ENCODE measurements at places on chromosomes 3 and 15.

DNA sequence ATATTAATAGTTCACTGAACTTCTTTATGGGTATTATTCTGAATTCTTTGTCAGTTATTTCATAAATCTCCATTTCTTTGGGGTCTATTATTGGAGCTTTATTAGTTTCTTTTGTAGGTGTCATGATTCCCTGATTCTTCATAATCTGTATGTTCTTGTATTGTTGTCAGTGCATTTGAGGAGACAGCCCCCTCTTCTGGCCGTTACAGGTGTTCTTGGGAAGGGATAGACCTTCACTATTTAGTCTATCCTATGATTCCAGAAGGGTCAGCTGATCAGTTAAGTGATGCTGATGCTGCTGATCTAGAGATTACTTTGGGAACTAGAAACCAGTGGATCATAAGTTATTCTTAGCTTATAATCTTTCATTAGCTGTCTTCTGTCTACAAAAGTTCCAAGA is 34.9 kb downstream of the TMEM39A start:
- DNase-seq = no peak

DNA sequence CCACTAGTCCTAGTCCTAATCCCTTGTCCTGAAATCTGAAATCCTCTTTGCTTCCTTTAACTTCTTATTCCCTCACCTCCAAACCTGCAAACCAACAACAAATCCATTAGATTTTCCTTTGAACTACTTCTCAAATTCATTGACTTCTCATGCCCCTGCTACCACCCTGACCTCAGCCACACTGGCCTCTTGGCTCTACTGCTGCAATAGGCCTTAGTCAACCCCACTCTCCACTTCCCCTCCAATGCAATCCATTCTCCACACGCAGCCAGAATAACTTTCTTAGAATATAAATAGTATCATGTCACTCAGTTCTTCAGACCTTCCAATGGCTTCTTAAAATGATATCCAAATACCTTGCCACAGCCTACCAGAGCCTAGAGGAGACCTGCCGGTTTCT is 131.1 kb upstream of the GADL1 start:
- no peak for DNase-seq

DNA sequence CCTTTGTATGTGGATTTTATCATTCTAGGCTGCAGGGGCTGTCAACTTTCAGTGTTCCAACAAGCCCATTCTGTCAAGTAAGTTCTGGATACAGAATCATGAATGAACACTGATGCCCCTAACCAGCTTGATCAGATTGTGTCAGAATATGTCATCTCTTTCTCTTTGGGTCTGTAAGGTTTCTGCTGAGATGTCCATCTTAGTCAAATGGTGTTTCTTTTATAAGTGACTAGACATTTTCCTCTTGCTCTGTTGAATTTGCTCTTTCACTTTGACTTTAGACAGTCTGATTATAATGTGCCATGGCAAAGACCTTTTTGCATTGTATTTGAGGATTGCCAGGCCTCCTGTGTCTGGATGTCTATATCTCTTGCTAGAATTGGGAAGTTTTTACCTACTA is 660.9 kb upstream of the CBLB start:
- DNase-seq = no peak

DNA sequence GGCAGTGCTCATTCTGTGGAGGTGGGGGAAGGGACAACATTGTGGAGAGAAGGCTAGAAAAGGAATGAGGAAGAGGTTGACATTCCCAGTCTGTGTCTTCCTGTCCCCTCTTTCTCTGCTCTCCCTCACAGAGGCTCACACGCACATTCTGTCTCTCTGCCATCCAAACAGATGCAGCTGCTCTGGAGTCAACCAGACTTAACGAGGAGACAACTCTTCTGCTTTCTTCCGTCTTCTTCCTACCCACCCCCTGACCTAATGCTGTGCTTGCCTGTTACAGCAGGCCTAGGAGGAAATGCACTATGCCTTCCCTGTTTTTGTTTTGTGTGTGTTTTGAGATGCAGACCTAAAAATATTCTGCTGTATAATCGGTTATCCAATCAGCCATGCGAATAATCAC is 121.9 kb downstream of the CACNA1D start:
- no peak for DNase-seq

DNA sequence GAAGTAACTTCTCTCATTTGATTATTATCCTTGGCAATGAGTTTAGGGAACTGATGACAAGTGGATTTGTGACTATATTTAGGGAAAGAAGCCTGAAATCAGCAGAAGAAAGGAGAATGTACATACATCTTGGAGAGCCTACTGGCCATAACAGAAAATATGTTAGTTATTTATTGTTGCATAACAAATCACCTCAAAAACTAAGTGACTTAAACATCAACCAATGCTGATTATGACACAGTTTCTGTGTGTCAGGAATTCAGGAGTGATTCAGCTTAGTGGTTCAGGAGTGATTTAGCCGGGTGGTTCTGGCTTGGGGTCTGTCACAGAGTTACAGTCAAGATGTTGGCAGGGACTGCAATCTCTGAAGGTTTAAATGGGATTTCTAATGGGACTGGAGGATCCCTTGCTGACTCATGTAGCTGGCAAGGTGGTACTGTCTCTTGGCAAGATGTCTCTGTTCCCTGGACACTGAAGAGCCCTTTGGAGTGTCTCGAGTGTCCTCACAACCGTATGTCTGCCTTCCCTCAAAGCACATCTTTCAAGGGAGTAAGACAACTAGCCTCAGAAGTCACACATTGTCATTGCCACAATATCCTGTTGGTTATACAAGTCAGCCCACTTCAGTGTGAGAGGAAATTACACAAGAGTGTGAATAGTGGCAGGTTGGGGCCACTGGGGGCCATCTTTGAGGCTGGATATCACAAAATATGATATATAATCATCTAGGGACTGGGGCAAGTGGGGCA is 248.9 kb downstream of the SV2B start:
- no peak for DNase-seq

DNA sequence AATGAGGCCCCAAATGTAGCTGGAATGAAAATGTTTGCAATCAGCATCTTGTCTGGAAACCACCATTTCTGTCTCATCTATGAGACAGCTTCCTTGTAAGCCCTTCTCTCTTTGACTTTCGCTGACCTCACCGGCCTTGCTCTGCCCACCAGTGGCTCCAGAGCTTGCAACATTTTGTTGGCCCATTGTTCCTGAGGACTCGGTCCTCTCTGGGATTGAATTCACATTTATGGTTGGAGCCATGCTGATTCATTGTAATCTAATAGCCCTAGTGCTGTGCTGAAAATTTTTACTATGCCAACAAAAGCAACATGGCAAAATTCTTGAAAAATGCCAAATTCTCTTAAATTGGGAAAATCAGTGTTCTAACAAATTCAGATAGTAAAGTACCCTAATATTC is 37.2 kb downstream of the ABHD5 start:
- DNase-seq = no peak

DNA sequence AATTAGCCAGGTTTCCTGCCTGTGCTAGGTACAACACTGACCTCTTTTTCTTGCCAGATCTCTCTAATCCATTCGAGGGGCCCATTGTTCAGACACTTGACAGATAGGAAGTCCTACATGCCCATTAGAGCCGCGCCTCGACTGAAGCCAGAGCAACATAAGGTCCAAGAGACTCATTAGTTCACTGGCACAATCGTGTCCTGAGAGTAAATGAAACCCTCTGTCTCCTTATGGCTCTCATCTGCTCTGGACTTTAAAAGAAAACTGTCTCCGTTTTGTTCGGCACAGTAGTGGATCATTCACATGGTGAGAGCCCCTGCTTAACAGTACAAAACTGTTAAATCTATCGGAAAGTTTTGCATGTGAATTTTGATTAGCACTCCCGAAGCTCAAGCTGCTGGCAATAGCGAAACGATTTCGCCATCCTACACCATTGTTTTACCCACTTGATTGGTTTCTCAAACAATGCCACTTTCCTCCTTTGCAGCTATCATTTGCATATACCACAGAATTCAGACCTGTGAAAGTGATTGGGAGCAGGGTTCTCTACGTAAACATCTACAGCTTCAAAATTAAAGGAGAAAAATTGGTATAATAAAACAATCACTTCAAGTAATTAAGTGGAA is 19.0 kb upstream of the C15orf61 start:
- no peak for DNase-seq

GRCh38 chr15:63501256-63502089 is 2.9 kb upstream of the USP3 start:
- DNase-seq = no peak

DNA sequence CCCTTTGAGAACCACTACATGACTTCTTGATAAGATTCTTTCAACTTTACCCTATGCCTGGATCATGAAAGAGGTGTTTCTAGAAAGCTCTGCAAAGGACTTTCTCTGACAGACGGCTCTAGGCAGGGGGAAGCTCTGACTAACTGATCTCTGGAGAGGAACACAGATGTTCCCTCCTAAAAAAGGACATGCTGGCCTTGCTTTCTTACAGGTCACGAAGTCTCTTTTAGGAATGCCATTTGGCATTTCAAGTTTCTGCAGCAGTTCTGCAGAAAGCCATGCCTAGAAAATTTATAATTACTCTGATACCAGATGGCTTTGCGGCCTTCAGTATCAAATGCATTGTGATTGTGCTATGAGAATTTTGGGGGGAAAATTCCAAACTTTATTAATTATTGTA is 275.4 kb upstream of the CTDSPL start:
- DNase-seq = no peak

- DNase-seq = no peak
Observed at GRCh38 chr3:126878664-126879063, 104.3 kb upstream of the PLXNA1 start.

- DNase-seq = no peak
Observed at GRCh38 chr15:62895139-62895866, 147.2 kb upstream of the TPM1 start.

DNA sequence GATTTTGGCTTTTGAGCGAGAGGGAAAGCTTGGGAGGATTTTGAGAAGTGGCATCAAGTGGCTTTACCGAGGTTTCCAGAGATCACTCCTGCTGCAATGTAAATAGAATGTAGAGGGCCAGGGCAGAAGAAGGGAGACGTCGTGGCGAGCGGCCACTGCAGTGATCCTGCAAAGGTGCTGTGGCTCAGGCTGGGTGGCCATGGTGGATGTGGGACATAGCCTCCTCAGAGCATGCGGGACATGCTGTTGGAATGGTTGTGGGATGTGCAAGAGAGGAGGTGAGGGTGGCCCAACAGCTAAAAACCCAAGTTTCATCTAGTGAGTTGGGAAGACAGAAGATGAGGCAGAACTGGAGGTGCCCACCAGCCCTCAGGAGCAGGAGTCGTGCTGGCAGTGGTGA is 3.1 kb upstream of the ATP10A start:
- DNase-seq = no peak

- DNase-seq = no peak
Observed at GRCh38 chr15:91839867-91840266, 13.6 kb upstream of the SLCO3A1 start.

DNA sequence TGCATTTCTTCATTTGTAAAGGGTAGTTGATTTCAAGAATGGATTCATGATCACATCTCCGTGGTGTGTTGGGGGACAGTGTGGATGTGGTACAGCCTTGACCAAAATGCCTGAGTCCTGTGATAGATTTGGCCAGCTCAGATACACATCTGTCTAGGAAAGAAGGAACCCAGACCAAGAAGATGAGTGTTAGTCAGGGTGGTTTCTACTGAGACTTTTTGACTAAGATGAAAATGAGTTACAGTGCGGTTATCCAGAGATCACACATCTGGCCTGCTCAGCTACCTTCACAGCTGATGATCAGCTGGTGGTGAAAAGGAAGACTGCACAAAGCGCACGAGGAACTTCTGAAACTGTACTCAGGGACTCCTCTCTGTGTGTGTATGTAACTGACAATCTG is 68.0 kb downstream of the FNDC3B start:
- peak; percentile 21 for DNase-seq

DNA sequence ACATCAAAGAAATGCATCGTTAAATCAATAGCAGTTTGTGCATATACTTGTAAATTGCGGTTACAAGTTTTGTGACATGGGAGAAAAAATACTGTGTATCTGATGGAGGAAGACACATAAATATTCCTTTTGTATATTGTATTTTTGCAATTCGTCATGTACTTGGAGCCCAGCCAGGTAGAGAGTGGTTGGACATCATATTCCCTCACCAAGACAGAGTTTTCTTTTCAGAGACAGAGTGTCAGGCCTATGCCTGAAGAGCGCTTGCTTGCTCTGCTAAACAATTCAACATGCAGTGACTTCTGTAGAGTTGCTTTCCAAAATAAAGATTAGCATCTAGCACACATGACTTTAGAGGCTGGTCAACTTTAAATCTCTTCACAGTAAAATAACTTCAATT is 24.8 kb upstream of the MEIS2 start:
- no peak for DNase-seq

DNA sequence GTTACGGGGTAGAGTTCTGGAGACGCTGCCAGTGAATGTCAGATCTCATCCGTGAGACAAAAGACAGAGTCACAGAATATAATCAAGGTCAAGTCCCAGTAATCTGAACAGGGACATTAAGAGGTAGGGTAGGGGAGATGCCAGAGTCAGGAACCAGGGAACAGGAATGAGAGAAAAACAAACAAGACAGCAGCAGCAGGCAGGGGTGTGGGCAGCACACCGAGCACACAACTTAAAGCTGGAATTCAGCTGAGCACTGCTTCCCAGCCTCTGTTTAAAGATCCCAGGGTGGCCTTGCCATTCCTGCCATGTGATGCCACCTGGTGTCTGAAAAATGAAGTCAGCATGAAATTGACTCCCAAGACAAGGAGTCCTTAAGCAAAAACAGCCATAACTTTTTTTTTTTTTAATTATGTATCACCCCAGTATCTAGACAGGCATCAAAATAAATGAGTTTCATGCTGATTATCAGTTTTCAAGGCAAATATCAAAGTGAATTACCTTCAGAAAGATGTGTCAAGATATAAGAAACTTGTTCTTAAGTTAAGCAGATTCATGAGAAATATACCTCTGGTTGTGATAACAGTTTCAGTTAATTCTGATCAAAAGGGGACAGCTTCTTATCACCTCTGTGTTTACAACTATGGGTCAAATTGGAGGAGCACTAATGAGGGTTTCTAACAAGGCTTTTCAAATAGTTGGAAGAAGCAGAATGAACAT is 203.7 kb downstream of the SLC9A9 start:
- DNase-seq = no peak

GRCh38 chr3:184354121-184354728 is 7.2 kb downstream of the CLCN2 start:
- DNase-seq = peak; percentile 68

DNA sequence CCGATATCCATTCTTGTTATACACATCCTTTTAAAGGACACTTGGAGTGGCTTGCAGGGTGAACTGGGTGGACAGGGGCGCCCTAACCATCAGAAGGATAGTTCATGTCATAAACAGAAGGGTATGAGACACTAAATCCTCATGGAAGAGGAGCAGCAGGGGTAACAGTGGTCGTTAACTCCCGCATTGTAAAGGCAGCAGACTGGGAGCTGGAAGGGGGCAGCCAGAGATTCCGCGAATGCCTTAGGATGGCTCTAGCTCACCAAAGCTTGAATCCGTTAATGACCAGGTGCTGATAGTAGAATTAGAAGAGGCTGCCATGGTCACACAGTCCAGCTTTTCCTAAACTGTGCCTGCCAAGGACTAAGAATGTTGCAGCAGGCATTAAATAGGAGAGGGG is 85.2 kb upstream of the ANKRD34C start:
- no peak for DNase-seq

DNA sequence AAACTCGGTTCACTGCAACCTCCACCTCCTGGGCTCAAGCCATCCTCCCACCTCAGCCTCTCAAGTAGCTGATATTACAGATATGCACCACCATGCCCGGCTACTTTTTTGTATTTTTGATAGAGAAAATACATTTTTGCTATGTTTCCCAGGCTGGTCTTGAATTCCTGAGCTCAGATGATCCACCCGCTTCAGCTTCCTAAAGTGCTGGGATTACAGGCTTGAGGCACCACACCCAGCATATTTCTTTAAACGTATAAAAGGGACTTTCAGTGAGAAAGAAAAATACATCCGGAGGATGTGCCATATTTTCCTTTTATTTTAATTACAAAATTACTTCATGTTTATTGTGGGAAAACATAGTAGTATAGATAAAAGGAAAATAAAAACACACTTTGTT is 55.2 kb downstream of the RPL39L start:
- no peak for DNase-seq
